ENCODE measurements at places on chromosomes 16 and 17. TPM values are rescaled to one million over a fixed set of nuclear protein-coding genes. Genes with fewer than 3 reads are reported as not detected.

- no peaks in the 10 kb centered on the region for H3K27me3 ChIP-seq
- peaks cover 56% of the 10 kb centered on the region for H3K36me3 ChIP-seq
- peaks cover 52% of the 10 kb centered on the region for H3K4me1 ChIP-seq
- H3K4me3 ChIP-seq: peak overlapping the region; percentile 67
Measured at GRCh38 chr16:30350134-30350871, 4.8 kb downstream of the CD2BP2 start.

DNA sequence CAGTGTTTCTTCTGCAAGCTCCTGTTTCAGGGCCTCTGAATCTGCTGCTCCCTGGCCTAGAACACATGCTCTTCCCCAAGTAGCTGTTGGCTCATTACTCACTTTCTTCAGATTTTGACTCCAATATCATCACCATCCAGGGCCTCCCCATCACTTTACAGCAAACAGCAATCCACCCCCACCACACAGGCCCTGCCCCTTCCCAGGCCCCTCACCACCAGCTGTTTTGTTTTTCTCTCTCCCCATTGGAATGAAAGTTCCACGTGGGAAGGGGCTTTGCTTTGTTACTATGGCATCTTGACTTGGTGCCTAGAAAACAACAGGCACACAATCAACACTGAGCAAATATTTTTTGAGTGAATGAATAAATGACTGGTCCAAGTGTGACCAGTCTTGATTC lies 4.0 kb downstream of the TMEM170A start:
- H3K27ac ChIP-seq: no peak overlapping the region
- DNase-seq: no peak
- H3K4me1 ChIP-seq: peaks cover 58% of the 10 kb centered on the region
- H3K4me3 ChIP-seq: no peak overlapping the region
- peaks cover 22% of the 10 kb centered on the region for H3K36me3 ChIP-seq
- H3K27me3 ChIP-seq: no peaks in the 10 kb centered on the region

DNA sequence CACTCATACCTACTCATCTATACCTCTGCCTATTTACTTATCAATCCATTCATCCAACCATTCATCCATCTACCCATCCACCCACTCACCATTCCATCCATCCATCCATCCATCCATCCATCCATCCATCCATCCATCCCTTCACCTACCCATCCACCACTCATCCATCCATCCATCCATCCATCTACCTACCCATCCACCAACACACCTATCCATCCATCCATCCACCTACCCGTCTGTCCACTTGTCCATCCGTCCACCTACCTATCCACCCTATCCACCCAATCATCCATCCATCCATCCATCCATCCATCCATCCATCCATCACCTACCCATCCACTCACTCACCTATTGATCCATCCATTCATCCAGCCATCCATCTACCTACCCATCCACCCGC lies 235.7 kb downstream of the GSG1L start:
- DNase-seq: no peak
- no peaks in the 10 kb centered on the region for H3K4me1 ChIP-seq
- no peak overlapping the region for H3K4me3 ChIP-seq
- H3K27me3 ChIP-seq: no peaks in the 10 kb centered on the region
- no peak overlapping the region for H3K27ac ChIP-seq

Gene PTRH2
- 27.0 TPM for total RNA-seq

Gene TSNAXIP1
- 1.9 TPM for total RNA-seq

Gene C17orf100
- total RNA-seq: 2.9 TPM

Measured in activated B cell treated with CpG ODN at 0.5 μM for 24 hours (primary cell).